Stimulated activated CD4-positive, alpha-beta T cell treated with anti-CD3 and anti-CD28 coated beads, TNF-alpha, amount 100 ng/mL, for 48 hours (primary cell): ENCODE measurements at places on chromosomes 4 and X.
A peak's percentile ranks its signal among the peaks of the same experiment; 100 is the strongest.

- no peak for DNase-seq
These were observed 28.3 kb downstream of the ENOPH1 start for GRCh38 chr4:82458729-82459128.

DNA sequence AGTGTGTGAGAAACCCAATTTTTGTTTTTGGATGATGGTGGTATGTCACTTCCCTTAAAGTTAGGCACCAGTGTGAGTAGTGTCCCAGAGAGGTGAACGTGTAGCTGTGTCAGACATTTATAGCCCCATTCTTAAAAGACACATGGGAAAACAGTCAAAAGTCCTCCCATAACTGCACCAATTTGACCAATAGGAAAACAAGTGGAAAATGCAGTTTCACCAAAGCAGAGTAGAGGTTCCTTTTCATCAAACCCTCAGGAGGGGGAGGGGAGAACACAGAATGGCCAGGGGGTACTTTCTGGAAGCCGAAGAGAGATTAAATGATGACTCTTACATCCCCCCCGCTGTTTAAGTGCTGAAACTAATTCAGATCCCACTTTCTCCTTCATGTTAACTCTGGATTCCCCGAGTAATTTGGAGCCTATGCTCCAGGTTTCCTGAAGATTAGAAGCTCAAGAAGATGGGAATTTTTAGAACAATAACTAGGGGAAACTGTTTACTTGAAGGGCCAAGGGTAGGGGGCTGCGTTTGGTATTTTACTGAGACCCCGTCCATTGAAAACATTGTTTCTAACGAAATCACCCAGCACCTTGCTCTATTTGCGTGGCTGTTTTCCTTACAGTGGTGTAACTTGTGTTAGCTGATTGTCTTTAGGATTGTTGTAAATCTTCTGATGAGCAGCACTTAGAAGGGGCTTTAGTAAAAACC lies 2.1 kb upstream of the LEF1 start:
- DNase-seq: no peak

GRCh38 chrX:134990801-134991481 lies at the start of gene SMIM10:
Gene SMIM10, plus strand, starts transcription at chrX:134990991. Its CDS starts 105 bp downstream, at chrX:134991096.
- peak; percentile 10 for DNase-seq

- no peak for DNase-seq
These were observed 11.4 kb upstream of the MCUB start for GRCh38 chr4:109548655-109549054.

GRCh38 chr4:53103481-53103880 lies 241.4 kb downstream of the RASL11B start:
- no peak for DNase-seq
